Activated CD4-positive, CD25-positive, alpha-beta regulatory T cell (primary cell): ENCODE measurements at places on chromosomes 3 and 15.

DNA sequence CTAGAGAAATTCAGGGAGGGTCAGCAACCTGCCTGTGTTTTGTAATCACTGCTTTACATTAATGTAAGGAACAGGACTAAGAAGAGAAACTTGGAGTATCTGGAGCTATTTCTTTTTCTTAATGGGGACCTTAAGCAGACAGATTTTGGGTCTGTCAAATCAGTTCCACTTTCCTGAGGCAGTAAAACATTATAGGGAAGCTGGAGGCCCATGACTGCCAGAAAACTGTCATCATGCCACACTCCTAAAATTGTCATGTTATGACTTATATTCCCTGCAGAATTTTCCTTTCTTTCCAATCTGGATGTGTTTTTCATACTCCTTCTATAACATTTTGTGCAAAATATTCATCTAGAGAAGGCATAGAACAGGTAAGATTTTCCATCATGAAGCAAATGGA, 28.8 kb downstream of the DGKG start:
- no peak for DNase-seq

DNA sequence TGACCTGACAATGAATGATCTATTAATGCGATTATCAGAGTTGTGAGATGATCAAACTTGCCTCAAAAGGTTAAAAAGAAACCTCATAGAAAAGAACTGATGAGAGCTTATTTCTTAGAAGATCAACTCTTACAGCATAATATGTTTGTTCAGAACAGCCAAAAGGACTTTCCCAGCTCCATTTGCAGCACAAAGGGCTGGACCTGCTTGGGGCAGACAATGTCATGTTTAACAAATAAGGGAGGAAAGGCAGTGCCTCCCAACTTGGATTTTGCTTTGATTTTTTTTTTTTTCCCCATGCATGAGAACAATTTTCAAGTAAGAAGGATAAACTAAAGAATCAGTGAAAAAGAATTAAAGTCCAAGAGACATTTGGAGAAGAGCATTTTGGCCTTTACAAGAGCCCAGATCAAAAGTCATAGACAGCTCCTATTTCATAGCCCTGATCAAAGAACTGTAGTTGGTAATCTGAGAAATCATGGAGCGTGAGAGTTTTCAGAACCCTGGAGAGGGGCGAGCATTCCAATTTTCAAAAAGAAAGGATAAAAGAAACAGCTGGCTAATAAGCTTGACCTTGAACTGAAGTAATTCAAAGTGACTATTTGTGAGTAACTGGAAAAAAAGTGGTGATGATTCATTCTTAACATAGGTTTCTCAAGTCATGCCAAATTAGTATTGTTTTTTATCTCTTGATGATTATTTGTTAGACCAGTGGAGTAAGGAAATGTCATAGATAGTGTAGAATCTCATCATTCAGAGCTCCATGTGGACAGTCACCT, 136.0 kb upstream of the CFAP20DC start:
- DNase-seq = no peak

- DNase-seq = no peak
These were observed 19.5 kb downstream of the SMARCC1 start for GRCh38 chr3:47762233-47762632.

- DNase-seq = no peak
These were observed 143.9 kb downstream of the APBA2 start for GRCh38 chr15:29029651-29030195.

- no peak for DNase-seq
These were observed 311.4 kb downstream of the UNC13C start for GRCh38 chr15:54289590-54290136.

DNA sequence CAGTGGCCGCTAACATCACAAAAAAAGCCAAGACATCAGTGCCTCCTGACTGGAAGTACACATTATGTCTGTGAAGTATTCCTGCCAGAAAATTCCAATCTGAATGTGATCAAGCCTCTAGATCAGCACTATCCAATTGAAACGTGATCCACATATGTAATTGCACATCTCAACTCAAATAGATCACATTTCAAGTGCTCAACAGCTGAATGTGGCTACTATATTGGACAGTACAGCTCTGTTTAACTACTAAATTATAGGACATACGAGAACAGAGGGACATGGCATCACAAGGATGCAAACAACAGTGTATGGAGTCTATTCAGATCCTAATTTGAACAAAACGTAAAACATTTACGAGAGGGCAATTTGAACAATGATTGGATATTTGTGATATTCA, 542 bp upstream of the UBAP1L start:
- no peak for DNase-seq

- DNase-seq = no peak
These were observed 32.3 kb upstream of the CRTC3 start for GRCh38 chr15:90497376-90497775.

- no peak for DNase-seq
These were observed 10.2 kb downstream of the TADA3 start for GRCh38 chr3:9781978-9782603.

- no peak for DNase-seq
These were observed 316.5 kb downstream of the MEX3B start for GRCh38 chr15:81729340-81729739.

DNA sequence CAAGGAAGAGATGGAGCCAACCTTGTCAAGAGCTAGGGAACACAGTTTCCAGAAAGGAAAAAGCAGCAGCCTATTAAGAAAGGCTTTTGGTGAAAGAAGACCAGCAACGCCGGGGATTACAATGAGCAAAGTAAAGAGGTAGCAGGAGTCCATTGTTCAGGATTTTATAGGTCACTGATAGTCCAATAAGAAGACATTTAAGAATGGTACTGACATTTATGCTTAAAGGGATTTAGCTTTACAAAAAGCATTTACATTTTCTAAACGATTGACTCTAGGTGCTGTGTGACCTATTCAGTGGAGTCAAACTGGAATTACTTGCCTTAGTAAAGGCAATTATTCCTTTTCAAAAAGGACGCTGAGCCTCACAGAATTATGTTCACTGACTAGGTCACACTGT, 40.8 kb downstream of the CSNK1G1 start:
- no peak for DNase-seq

DNA sequence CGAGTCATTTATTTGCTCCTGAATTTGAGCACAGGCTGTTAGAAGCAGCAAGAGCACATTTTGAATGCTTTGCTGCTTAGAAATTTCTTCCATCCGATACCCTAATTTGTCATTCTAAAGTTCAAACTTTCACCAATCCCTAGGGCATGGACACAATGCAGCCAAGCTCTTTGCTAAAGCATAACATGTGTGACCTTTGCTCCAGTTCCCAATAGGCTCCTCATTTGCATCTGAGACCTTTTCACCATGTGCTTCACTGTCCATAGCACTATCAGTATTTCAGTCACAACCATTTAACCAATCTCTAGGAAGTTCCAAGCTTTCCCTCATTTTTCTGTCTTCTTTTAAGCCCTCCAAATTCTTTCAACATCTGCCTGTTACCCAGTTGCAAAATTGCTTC, 1333.1 kb downstream of the SI start:
- no peak for DNase-seq

DNA sequence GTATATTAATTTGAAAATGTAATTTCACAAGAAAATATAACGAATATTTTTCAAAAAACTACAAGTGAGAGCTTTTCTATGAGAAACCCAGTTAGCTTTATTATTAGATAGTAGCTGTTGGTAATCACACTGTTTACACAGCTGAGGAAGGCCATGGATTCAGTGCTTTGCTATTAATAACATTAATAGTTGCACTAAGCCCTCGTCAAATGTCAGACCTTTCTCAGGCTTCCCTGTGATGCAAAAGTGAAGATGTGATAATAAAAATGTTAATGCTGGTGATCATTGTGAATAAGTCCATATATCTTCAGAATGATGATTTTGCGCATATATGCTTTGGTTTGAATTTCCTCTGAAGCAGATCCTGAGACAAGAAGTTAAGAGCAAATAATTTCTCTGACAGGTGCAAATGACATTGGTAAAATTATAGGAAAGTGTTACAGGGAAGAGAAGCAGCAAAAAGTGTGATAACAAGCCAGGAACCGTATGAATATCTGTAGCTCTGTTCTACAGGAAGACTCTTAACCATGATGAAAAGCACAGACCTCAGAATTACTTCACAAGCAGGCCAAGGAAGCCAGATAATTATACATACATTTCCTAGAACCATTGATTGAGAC, 56.5 kb upstream of the CNTN6 start:
- DNase-seq = no peak

DNA sequence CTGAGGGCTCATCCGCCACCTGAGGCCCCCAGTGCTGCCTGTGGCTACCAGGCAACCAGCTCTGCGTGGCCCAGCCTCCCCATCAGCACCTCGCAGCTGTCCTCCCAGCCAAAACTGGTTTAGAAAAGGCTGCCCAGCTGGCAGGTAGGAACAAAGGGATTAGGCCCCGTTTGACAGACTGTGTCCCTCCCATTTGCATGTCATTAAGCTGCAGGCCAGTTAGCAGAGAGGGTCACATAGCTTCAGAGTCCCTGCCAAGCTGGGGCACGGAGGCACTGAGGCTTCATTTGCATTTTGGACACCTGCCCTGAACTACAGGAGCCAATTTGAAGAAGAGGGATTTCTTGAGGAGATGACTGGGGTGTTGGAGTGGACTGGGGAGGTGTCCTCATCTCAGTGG, 177.9 kb downstream of the TLE3 start:
- no peak for DNase-seq

DNA sequence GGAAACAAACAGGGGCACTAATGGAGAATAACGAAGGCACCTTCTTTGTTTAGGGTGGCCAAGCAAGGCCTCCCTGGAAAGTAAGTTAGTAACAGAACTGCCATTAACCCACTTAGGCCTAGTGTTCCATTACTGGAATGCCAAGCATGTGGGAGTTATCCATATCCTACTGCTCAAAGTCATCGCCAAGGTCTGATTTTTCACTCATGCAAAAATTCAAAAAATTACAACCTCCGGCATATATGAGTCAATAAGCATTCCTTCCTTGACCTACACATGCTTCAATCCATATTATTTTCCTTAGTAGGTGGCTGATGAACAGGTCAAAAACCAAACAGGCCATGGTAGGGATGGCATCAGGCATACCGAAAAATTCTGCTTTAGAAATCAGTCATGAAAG, 1097.2 kb downstream of the FHIT start:
- no peak for DNase-seq

DNA sequence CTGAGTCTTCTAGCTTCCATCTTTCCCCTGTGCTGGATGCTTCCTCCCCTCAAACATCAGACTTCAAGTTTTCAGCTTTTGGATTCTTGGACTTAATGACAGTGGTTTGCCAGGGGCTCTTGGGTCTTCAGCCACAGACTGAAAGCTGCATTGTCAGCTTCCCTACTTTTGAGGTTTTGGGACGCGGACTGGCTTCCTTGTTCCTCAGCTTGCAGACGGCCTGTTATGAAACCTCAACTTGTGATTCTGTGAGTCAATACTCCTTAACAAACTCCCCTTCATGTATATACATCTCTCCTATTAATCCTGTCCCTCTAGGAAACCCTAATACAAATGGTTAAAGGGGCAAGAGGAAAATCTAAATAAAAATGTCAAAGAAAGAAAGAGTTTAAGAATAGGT, 100.1 kb downstream of the ABI3BP start:
- DNase-seq = no peak

- no peak for DNase-seq
These were observed 77.0 kb downstream of the LRIG1 start for GRCh38 chr3:66423791-66424190.

DNA sequence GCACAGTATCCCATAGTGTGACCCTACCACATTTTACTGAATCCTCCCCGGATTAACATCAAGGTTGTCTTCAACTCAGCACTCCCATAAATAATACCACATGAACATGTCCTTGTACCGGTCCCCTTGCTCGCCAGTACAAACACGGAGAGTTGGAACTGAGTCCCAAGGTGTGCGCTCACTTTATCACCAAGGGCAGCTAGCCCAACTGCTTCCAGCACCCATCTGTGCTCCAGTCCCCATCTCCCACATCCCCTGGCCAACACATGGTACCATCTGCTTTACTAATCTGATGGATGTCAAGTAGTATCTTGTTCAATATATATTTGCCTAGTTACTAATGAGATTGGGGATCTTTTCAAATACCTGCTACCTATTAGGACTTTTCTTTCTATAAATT, 64.7 kb downstream of the ISG20 start:
- no peak for DNase-seq

GRCh38 chr3:136787349-136787748, 31.6 kb upstream of the SLC35G2 start:
- no peak for DNase-seq

- no peak for DNase-seq
These were observed 141.8 kb upstream of the NECTIN3 start for GRCh38 chr3:110929816-110930215.

- no peak for DNase-seq
These were observed 342.2 kb downstream of the GBE1 start for GRCh38 chr3:81419228-81419627.

GRCh38 chr15:60390231-60390630, 7.6 kb downstream of the ANXA2 start:
- no peak for DNase-seq

DNA sequence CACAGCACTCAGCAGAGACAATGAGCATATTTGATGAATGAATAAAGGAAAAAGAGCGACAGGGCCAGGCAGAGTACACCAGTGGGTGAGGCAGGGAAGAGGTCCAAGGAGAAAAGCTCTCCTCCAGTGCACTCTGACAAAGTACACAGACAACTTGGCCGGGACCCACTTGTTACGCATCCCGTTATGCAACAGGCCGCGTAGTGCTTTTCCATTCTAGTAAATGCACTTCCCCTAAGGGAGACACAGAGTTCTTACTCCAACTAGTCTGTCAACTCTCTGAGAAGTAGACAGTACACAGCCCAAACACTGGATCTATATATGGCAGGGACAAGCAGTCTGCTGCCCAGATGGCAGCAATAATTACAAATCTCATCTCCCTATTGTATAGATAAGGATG, 18.5 kb downstream of the LARP6 start:
- no peak for DNase-seq

DNA sequence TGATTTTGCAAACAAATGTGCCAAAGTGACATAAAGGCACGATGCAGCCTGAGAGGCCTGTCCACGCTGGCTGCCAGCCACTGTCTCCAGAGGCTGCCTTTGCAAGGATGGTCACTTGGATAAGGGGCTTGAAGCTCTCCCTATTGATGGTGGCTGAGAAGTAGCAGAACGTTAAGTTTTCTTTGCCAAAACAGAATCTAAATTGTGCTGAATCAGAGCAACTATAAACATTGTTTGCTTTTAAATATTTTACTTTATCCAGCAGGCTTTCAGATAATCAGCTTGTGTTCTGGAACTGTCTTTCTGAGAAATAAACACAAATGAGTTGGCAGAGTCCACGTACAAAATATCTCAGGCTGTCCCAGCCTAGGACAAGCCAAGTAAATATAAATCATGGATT, 23.8 kb upstream of the CNBP start:
- DNase-seq = no peak

GRCh38 chr3:50154840-50155490, at the start of gene SEMA3F:
SEMA3F (plus strand) TSS chr3:50155324; CDS start chr3:50159623, 4,299 bp downstream.
- peak; percentile 31 for DNase-seq
